ENCODE measurements at places on chromosomes 7 and 10.

DNA sequence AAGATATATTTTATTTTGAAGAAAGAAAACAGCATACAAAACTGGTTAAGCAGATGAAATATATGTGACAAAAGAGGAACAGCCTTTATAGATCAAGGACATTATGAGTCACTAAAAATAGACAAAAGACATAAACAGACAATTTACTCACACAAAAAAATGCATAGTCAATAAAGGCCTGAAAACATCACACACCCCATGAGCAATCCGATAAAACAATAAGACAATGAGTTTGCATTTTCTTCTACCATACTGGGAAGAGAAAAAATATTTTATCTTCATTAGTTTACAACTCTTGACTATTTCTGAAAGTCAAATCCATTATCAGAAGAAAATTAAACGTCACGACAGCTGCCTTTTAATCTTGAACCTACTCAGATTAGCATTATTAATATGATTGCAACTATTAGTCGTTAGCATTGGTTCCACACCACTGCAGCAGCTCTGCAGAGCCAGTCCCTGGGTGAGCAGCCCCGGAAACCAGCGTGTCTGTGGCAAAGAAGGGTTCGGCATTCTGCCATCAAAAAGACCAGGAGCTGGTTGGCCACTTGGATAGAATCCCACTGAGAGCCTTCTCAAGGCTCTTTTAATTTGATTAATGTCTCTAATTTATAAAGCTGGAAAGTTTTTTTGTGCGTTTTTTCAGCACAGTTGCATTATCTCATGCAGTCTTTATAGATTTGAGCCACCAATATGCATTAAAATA lies 305.4 kb upstream of the SHH start:
- no peaks in the 10 kb centered on the region for H3K4me1 ChIP-seq
- DNase-seq = no peak
- H3K36me3 ChIP-seq = no peaks in the 10 kb centered on the region
- H3K4me3 ChIP-seq = no peak overlapping the region
- no peaks in the 10 kb centered on the region for H3K27me3 ChIP-seq
- H3K27ac ChIP-seq = no peak overlapping the region

GRCh38 chr7:1543826-1544177 lies 12.2 kb downstream of the TMEM184A start:
- no peak overlapping the region for H3K27ac ChIP-seq
- DNase-seq = no peak
- no peaks in the 10 kb centered on the region for H3K36me3 ChIP-seq
- no peak overlapping the region for H3K4me3 ChIP-seq

DNA sequence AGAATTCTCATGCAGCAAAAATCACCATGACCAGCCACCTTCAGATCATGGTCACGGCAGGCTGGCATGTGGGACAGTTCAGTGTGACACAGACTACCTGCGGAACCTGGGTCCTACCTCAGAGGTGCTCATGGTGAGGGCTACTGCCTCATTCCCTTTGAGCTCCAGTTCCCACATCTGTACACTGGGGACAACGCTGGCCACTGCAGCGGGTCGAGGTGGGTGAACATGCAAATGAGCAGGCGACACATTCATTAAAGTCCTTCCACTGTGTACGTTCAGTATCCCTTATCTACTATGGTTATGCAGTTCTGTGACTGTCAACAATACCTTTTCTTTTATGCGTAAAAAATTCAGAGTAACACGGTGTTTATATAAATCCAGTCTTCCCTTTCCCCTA lies 218.7 kb upstream of the AOAH start:
- H3K4me3 ChIP-seq = no peak overlapping the region
- no peaks in the 10 kb centered on the region for H3K4me1 ChIP-seq
- DNase-seq = no peak
- H3K36me3 ChIP-seq = no peaks in the 10 kb centered on the region

DNA sequence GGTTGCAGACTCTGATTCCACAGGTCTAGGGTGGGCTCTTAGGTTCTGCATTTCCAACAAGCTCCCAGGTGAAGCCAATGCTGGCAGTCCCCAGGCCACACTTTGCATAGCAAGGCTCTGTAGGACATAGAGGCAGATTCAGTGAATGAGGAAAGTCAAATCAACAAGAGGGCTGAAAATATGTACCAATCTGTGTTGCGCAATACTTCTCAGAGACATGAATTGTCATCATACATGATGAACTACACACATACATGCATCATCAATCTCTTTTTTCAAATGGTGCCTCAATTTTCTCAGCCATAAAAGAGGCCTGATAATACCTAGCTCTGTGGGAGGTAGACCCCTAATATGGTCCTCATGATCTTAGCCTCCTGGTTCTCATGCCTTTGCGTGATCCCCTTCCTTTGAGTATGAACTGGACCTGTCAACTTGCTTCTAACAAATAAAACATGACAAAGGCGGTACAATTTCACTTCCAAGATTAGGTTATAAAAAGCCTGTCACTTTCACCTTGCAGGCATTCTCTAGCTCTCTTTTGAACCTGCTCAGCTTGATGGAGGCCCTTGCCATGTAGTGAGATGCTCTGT lies 49.0 kb downstream of the PIK3CG start:
- no peaks in the 10 kb centered on the region for H3K27me3 ChIP-seq
- no peak overlapping the region for H3K4me3 ChIP-seq
- H3K27ac ChIP-seq = no peak overlapping the region
- H3K36me3 ChIP-seq = no peaks in the 10 kb centered on the region
- no peaks in the 10 kb centered on the region for H3K4me1 ChIP-seq

- no peak overlapping the region for H3K4me3 ChIP-seq
- no peaks in the 10 kb centered on the region for H3K36me3 ChIP-seq
- H3K27me3 ChIP-seq = no peaks in the 10 kb centered on the region
- H3K4me1 ChIP-seq = peaks cover 47% of the 10 kb centered on the region
- H3K27ac ChIP-seq = no peak overlapping the region
These were observed 23.5 kb downstream of the BLVRA start for GRCh38 chr7:43781726-43782607.

GRCh38 chr7:15130666-15131541 lies 228.4 kb upstream of the DGKB start:
- DNase-seq = no peak
- no peak overlapping the region for H3K4me3 ChIP-seq
- H3K27me3 ChIP-seq = no peaks in the 10 kb centered on the region

DNA sequence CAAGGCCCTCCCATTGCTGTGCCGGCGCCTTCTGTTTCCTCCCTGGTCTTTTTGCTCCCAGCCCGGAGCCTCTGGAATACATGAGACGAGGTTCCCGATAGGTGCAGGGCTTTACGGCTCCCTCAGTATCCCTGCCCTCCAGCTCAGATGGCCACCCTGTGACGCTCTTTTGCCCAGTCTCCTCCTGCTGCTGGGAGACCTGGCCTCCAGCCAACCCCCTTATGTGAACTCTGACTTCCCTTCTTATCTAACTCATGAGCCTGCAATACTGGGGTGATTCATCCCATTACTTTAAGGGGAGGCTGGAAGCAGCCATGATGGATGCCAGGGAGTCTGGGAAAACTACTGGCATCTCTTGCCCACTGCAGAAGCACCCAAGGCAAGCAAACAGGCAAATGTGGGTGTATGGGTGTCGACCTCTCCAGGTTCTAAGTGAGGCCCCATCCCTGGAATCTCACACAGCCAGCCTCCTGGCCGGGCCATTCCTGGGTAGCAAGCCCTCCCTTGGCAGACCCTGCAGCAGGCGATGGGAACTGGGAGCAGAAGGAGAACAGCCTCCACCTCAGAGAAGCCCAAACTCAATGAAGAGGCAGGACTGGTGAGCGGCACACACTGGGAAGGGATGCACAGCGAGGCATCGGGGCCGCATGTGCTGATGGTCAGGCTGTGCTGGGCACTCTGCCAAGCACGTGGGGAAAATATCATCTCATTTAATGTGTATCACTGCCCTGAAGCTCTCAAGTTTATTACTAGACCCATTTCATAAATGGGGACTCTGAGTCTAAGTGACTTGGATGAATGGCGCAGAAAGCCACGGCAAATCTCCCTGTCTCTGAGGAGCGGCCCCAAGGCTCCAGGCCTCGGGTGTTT lies 97.5 kb downstream of the FAM53B start:
- H3K4me1 ChIP-seq = peaks cover 40% of the 10 kb centered on the region
- H3K27ac ChIP-seq = peak overlapping the region; percentile 80
- H3K4me3 ChIP-seq = no peak overlapping the region
- no peaks in the 10 kb centered on the region for H3K36me3 ChIP-seq

GRCh38 chr10:86600296-86600695 lies 54.1 kb upstream of the OPN4 start:
- H3K4me1 ChIP-seq = no peaks in the 10 kb centered on the region
- no peaks in the 10 kb centered on the region for H3K36me3 ChIP-seq
- H3K27me3 ChIP-seq = no peaks in the 10 kb centered on the region

DNA sequence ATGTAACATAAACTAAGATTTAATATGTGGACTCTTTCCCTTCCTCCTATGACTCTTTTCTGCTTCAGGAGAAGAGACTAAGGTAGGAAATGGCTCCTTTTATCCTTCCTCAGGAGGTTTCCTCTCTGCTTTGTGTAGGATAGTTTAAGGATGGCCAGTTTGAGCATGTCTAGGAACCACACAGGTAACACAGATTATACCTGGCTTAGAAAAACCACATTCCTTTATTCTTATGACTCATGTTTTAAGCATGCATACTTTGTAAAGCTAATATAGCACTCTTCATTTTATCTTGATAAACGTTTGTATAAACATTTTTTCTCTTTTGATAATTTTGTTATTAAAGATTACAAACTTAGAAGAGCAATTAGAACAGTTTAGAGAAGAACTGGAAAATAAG lies 57.8 kb downstream of the CYP51A1 start:
- no peaks in the 10 kb centered on the region for H3K4me1 ChIP-seq
- no peak overlapping the region for H3K27ac ChIP-seq
- no peaks in the 10 kb centered on the region for H3K27me3 ChIP-seq
- DNase-seq = no peak

GRCh38 chr7:98836811-98837629 lies 32.8 kb downstream of the TMEM130 start:
- DNase-seq = peak; percentile 21
- H3K4me3 ChIP-seq = no peak overlapping the region
- H3K27me3 ChIP-seq = peaks cover 15% of the 10 kb centered on the region
- no peak overlapping the region for H3K27ac ChIP-seq
- H3K4me1 ChIP-seq = no peaks in the 10 kb centered on the region
- no peaks in the 10 kb centered on the region for H3K36me3 ChIP-seq

DNA sequence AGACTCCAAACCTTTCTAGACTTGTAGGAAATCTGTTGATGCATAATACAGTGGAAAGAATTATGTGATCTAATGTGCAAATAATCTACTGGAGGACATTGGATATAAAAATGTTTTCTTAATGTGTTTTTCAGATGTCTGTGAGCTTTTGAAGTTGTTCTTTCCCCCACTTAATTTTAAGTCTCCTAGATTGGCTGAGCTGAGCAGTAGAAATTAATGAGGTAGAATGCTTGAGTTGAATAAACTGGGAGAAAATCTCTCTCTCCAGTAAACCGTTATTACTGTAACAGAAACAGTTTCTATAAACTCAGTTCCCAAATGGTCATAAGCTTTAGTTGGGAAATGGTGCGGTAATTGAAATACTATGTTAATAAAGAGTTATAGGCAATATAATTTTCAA lies 15.7 kb downstream of the CSGALNACT2 start:
- H3K27ac ChIP-seq = no peak overlapping the region
- peaks cover 4% of the 10 kb centered on the region for H3K4me1 ChIP-seq
- H3K4me3 ChIP-seq = no peak overlapping the region
- H3K27me3 ChIP-seq = no peaks in the 10 kb centered on the region

- no peaks in the 10 kb centered on the region for H3K4me1 ChIP-seq
- no peaks in the 10 kb centered on the region for H3K27me3 ChIP-seq
- DNase-seq = no peak
- no peak overlapping the region for H3K27ac ChIP-seq
- H3K4me3 ChIP-seq = no peak overlapping the region
These were observed 134.2 kb downstream of the ELAPOR2 start for GRCh38 chr7:86925221-86925620.
